Activated CD8-positive, alpha-beta memory T cell treated with anti-CD3 and anti-CD28 coated beads for 1 hour (primary cell): ENCODE measurements at places on chromosomes 3 and 15.

- no peak for DNase-seq
Measured at GRCh38 chr3:111324645-111325044, 217.4 kb upstream of the CD96 start.

DNA sequence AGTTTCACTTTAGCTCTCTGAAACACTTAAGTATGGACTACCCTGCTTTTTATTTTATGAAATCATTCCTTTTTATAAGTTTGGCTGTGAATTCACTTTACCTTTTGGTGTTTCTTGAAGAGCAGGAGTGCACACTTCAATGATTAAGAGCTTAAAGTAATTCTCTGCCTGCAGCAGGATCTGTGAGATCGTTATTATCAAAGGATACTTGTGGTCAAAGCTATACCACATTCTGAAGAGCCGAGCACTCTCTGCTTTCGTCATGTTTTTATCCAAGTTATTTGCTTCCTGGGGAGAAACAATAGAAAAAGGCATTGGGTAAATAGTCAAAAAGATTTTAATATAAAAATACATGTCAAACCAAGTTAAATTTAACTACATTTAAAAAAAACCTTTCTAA lies 243.7 kb downstream of the CHST2 start:
- no peak for DNase-seq

DNA sequence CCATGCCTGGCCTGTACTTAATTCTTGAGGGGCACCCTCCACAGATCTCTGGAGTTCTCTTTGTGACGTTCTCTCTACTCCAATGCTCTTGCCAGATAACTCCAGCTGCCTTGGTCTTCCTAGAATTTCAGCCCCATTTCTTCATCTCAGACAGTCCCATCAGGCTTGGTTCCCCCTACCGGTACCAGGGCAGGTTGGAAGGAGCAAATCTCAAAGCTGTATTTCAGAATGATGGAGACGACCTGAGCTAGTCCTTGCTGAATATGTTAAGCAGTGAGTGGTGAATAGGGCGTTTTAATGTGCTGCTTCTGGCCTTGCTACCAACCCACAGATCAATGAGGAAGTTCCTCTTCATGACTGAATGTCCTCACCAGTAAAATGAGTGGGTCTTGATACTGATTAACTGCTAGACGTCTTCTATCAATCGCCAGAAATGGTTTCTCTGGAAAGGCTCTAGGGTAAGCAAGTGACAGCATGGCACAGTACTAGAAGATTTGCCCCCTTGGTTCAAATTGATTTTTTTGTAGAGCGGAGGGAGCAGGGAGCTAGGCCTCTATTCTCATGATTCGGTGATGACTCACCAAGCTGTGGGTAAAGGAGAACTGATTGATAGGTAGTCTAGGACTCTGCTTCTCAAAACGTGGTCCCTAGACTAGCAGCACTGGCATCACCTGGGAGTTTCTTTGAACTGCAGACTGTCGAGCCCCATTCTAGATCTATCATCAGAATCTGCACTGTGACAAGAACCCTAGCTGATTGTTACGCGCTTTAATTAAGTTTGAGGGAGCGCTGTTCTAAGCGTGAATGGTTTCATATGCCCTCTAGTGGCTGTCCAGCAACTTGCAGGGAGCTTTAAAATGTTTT lies 67.8 kb downstream of the UBP1 start:
- no peak for DNase-seq

GRCh38 chr3:99523431-99524127 lies 114.8 kb upstream of the COL8A1 start:
- DNase-seq: no peak

- DNase-seq: no peak
Measured at GRCh38 chr3:52092271-52092660, 35.9 kb upstream of the DUSP7 start.
